ENCODE measurements at places on chromosomes 2 and 18.

DNA sequence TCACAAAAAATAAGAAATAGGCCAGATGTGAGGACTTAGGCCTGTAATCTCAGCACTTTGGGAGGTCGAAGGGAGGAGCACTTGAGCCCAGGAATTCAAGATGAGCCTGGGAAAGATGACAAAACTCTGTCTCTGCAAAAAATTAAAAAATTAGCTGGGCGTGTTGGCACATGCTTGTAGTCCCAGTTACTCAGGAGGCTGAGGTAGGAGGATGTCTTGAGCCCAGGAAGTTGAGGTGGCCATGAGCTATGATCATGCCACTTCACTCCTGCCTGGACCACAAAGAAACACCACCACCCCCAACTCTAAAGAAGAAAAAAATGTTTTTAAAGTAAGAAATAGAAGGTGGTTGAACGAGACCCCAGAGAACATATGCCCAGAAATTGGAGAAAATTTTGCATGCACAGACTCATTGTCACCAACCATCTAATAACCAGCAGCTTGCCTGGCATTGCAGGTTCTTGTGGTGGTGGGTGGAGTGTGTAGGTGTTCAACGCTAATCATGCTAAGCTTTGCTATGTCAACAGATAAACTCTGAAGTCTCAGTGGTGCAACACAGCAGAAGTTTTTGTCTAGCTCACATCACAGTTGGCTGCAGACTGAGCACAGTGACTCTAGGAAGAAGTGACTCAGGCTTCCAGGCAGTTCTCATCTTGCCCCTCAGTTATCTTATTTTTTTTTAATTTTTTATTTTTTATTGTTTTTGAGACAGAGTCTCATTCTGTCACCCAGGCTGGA is 18.6 kb downstream of the ARL4C start:
- DNase-seq: no peak

DNA sequence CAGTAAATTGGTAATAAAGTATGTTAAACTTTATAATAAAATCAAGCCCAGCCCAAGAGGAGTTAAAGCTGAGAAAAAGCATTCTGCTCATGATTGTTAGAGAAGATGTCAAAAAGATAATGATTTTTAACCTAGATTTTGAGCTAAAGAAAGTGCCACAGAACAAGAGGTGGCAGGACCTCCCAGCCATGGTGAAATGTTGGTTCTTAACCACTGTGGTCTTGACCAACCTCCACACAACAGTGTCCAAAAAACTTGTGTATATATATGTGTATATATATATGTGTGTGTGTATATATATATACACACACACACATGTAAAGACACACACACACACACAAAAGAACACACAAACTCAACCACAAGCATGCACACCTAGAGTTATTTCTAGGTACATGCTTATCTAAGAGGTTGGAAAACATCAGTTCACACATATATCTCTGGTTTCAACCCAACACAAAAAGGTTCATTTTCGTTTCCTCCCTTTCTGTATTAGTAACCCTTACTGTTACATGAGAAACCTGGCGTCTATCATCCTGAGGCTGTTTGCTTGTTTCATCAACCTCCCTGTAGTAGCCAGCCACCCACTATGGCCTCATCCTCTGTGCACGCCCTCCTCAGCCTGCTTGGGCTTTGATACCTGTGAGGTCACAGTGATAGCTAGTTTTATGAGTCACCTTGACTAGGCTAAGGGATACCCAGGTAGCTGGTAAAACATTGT is 631.8 kb upstream of the ID2 start:
- no peak for DNase-seq

GRCh38 chr2:181004647-181005325 is 24.4 kb downstream of the UBE2E3 start:
- DNase-seq: no peak

- DNase-seq: no peak
These were observed 110.3 kb downstream of the HRH4 start for GRCh38 chr18:24570716-24571115.

- DNase-seq: no peak
These were observed 61.9 kb downstream of the DTNA start for GRCh38 chr18:34771958-34772357.

- DNase-seq: no peak
These were observed 294.2 kb upstream of the SKOR2 start for GRCh38 chr18:47545613-47546012.

- no peak for DNase-seq
These were observed 1.0 kb upstream of the HOXD12 start for GRCh38 chr2:176098366-176099158.

- DNase-seq: no peak
These were observed 17.4 kb upstream of the SAG start for GRCh38 chr2:233290051-233290845.

- no peak for DNase-seq
These were observed 164.6 kb downstream of the VWC2L start for GRCh38 chr2:214575465-214575864.

GRCh38 chr2:113032737-113033136 is 19.9 kb downstream of the IL36B start:
- no peak for DNase-seq

GRCh38 chr2:43199492-43200488 is 26.6 kb downstream of the ZFP36L2 start:
- DNase-seq: no peak

DNA sequence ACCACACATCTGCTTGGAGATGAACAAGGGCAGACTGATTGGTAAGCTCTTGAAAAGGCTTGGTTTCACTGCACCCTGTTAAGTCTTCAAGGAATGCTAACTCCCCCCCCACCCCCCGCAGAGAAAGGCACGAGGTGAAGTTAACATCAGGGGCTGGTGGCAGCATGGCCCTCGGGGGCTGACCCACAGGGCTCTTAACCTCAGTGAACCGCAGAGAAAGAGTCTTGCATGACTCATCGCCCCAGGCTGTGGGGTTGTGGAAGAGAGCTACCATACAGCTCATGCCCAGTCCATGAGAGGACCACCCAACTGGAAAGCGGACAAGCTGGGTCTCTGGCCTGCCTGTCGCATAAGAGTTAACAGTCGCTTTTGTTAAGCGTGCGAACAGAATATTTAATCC is 10.6 kb upstream of the CEP68 start:
- no peak for DNase-seq

- no peak for DNase-seq
These were observed 47.9 kb downstream of the MEMO1 start for GRCh38 chr2:31962757-31963361.

GRCh38 chr2:216447293-216447692 is 35.0 kb downstream of the SMARCAL1 start:
- DNase-seq: no peak

DNA sequence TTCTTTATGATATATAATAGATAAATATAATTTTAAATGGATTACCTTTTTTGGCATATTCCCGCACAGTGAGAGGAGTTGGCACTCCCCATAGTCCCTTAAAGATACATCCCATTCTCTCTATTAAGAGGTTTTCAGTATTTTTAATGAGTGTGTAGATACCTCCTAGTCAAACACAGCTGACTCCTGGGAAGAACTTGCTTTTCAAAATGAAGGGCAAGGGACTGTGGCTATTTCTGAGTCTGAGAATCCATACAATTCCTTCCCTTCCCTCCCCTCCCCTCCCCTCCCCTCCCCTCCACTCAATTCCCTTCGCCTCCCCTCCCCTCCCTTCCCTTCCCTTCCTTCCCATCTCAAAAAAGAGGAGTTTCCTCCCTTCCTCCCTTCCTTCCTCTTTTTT is 93.5 kb downstream of the PRPF40A start:
- DNase-seq: no peak

DNA sequence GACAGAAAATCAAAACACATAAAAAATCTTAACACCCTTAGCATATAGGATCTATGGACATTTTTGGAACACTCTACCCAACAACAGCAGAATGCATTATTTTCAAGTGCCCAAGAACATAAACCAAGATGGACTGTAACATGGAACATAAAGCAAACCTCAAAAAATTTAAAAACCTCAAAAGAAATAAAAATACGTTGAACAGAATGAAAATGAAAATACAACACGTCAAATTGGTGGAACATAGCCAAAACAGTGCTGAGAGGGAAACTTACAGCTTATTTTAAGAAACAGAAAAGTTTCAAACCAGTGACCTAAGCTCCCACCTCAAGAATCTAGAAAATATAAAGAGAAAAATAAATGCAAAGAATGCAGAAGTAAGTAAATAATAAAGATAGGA is 58.3 kb upstream of the BCL2L11 start:
- no peak for DNase-seq

DNA sequence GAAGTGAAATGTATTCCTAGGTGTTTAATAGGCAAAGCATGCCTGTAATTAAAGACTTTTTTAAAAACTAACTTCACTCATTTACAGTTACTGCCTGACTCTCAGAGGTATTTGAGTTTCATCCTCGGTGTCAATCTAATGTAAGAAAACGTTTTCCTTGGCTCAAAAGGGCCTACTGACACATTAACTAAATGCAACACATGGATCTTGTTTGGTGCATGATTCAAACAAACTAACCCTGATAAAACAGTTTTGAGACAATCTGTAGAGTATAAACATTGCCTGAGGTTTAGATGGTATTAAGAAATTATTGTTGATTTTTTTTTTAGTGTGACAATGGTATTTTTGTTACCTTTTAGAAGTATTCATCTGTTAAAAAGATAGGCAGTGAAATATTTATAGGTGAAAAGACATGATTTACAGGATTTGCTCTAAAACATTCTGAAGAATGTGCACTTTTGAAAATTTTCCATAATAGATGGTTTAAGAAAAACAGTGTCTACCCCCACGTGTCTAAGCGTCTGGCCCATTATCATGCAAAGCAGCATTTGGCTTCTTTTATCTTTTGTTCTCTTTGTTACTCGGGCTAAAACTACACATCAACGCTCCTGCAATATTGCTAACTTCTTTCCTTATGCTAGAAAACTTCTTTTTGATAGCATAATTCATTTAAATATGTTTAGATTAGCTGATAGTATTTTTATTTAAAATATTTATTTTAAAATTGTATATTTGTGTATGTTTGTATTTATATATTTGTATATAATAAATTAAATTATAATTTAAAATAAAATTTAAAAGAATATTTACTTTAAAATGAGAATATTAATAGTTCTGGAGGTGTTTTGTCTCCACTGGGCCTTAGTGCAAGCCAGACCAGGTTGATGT is 160.2 kb upstream of the NDUFV2 start:
- no peak for DNase-seq

GRCh38 chr2:138727956-138728355 is 52.2 kb downstream of the NXPH2 start:
- no peak for DNase-seq

DNA sequence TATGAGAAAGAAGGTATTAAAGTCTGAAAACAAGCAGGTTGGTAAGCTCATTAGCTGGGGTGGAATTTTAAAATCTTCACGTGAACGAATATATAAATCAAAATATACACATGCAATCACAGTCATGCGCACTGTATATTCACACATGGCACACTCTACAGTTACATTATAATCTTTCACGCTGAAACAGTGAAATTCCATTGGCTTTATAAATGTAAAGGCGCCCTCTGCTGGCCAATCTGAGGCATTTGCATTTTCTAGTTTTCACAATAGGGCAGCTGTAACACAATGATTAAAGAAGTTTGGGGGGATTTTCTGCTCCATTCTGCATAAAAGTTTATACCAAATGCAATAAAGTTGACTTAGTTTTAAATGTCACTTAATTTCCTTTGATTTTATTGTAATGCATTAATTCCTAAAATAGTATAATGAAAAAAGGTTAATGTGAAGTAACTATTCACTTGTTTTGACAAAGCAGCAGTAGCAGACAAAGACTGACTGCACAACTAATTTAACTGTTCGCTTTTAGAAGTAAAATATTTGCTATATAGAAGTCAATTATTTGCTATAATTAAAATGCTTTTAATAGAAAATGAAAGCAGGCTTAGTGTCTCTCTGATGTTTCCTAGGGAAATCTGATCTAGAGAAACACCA is 17.2 kb downstream of the IFIH1 start:
- DNase-seq: no peak

All from AG09309 (cell line).